ENCODE measurements at places on chromosomes 16 and 17.

GRCh38 chr16:6258056-6258455 lies 1074.6 kb upstream of the RBFOX1 start:
- DNase-seq = no peak

- DNase-seq = no peak
These were observed 3.2 kb downstream of the HBM start for GRCh38 chr16:169014-169413.

DNA sequence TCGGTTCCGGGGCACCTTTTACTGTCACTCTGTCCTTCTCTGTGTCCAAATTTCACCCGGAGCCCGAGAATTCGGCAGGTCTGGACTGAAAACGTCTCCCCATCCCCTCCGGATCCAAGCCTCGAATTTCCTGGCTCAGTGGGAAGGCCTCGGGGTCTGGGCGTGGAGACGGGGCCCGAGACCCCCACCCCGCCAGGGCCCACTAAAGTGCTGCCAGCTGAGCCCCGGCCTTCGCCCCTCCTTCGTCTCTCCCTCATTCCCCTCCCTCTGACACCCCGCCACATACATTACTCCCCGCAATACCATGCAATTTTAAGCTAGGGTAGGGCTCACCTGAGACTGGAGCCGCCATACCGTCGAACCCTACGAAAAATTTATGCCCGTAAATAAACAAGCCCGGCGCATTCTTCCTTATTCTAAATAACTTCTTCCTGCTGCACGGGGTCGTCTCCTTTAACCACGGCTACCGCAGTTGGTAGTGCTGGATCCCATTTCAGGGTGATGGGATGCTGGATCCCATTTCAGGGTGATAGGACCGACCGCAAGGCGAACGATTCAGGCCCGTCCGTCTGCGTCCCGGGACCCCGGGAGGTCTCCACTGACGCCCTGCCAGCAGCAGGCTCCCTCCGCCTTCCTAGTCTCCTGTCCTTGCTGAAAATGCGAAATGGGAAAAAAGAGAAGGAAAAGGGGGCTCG lies 4.4 kb upstream of the OR1F1 start:
- DNase-seq = no peak

- no peak for DNase-seq
These were observed 380.3 kb upstream of the MAF start for GRCh38 chr16:79980650-79981521.

- DNase-seq = peak; percentile 82
These were observed 3.5 kb upstream of the NHERF1 start for GRCh38 chr17:74744714-74745547.

- DNase-seq = no peak
These were observed 19.6 kb upstream of the APPBP2 start for GRCh38 chr17:60545465-60546191.

- no peak for DNase-seq
These were observed 5.9 kb upstream of the SPG7 start for GRCh38 chr16:89502081-89502843.
